ENCODE measurements at places on chromosomes 16 and 17. TPM values are rescaled to one million over a fixed set of nuclear protein-coding genes. Genes with fewer than 3 reads are reported as not detected.

The HCRT gene
- total RNA-seq: not detected

The PLA2G10 gene
- total RNA-seq: not detected

The KRT36 gene
- 0.14 TPM for total RNA-seq

The MAPT gene
- total RNA-seq: under 0.01 TPM

The CNGB1 gene
- total RNA-seq: not detected

The SPECC1 gene
- 1.7 TPM for total RNA-seq

The SEZ6 gene
- not detected for total RNA-seq

The CCL13 gene
- not detected for total RNA-seq

The CDK5RAP3 gene
- total RNA-seq: 48.0 TPM

The EMP2 gene
- total RNA-seq: 43.7 TPM

The HSPB9 gene
- total RNA-seq: not detected

The SEPHS2 gene
- 16.0 TPM for total RNA-seq

The DPEP3 gene
- total RNA-seq: not detected

The LPCAT2 gene
- total RNA-seq: 23.9 TPM

The LITAF gene
- 3.6 TPM for total RNA-seq

Measured in dermis blood vessel endothelial cell (primary cell).